ENCODE measurements at places on chromosomes 5 and 9.
A peak's percentile ranks its signal among the peaks of the same experiment; 100 is the strongest.

GRCh38 chr9:80552931-80553330 is 981.2 kb downstream of the TLE4 start:
- DNase-seq: no peak

DNA sequence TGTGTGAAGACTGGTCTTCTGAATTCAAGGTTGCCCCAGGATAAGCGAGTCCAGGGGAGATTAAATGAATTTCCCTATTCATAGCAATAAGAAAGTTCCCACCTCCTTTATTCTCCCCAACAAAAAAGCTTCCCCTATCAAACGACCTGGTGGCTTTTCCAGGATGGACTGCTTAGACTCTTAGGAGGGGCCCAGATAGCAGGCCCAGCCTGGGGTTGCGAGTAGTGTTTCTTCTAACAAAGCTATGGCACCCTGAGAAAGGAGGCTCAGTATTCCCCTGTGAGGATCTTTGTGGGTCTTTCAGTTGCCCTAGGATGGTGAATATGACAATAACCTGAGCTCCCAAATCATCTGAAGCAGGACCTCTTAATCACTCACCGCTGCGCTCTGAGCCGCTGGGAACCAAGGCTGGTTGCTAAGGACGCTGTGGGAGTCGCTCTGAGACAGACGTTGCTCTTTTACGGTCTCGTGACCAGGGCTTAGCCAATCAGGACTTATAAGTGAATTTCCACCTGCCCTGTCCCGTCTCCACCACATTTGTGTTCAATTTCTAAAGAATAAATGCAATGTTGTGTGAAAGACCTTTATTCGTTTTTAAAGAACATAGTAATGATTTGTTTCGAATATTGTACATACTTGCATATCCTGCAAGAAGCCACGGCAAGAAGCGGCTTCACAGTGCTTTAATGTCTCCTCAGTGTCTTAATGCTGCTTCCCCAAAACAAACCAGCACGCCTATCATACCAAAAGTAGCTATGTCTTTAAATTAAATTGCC is at the start of gene TMEM232:
Gene TMEM232, minus strand, starts transcription at position 423 of the 776 bp plus-strand sequence. CDS start 59,319 bp downstream, outside the sequence.
- peak; percentile 89 for DNase-seq

- no peak for DNase-seq
Measured at GRCh38 chr9:2856400-2856799, 12.5 kb upstream of the PUM3 start.

GRCh38 chr9:119794836-119795235 is 425.6 kb upstream of the BRINP1 start:
- no peak for DNase-seq

GRCh38 chr5:77430726-77431125 is 61.4 kb downstream of the WDR41 start:
- DNase-seq: no peak

- DNase-seq: no peak
Measured at GRCh38 chr5:17276445-17276844, 59.0 kb downstream of the BASP1 start.

- no peak for DNase-seq
Measured at GRCh38 chr9:4550777-4551484, 60.7 kb downstream of the SLC1A1 start.
